NCI-H1436 treated with DMSO at 0.1 percent for 48 hours (cell line): ENCODE measurements at places on chromosomes 7 and 10.

- DNase-seq = no peak
Measured at GRCh38 chr7:40586197-40586596, 451.4 kb downstream of the SUGCT start.

DNA sequence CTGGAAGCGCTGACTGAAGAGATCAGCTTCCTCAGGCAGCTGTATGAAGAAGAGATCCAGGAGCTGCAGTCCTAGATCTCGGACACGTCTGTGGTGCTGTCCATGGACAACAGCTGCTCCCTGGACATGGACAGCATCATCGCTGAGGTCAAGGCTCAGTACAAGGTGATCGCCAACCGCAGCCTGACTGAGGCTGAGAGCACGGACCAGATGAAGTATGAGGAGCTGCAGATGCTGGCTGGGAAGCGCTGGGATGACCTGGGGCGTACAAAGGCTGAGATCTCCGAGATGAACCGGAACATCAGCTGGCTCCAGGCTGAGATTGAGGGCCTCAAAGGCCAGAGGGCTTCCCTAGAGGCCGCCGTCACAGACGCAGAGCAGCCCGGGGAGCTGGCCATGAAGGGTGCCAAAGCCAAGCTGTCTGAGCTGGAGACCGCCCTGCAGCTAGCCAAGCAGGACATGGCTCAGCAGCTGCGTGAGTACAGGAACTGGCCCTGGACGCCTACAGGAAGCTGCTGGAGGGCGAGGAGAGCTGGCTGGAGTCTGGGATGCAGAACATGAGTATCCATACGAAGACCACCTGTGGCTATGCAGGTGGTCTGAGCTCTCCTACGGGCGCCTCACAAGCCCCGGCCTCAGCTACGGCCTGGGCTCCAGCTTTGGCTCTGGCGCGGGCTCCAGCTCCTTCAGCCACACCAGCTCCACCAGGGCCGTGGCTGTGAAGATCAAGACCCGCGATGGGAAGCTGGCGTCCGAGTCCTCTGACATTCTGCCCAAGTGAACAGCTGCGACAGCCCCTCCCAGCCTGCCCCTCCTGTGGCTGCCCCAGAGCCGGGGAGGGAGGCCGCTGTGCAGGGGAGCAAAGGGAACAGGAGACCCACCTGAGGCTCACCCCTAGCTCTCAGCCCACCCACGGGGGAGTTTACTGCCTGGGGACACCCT is 24.9 kb upstream of the AMPH start:
- DNase-seq = no peak

DNA sequence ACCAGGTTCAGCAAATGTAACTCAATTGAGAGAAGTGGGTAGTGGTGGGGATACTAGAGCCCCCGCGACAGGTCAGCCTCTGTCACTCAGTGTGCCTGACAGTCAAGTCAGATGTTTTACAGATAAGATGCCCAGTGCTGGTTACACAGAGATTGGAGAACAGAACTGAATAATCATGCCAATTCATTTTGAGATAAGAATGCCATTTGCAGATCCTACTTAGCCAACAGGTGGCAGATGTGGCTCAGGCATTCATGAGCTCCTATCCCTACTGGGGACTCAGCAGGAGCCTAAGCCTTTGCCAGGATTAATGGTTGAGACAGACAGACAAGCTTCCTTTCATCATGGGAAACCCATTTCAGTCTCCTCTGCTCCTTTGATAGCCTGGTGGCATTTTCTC is 137.8 kb downstream of the MAPK8 start:
- peak; percentile 19 for DNase-seq

DNA sequence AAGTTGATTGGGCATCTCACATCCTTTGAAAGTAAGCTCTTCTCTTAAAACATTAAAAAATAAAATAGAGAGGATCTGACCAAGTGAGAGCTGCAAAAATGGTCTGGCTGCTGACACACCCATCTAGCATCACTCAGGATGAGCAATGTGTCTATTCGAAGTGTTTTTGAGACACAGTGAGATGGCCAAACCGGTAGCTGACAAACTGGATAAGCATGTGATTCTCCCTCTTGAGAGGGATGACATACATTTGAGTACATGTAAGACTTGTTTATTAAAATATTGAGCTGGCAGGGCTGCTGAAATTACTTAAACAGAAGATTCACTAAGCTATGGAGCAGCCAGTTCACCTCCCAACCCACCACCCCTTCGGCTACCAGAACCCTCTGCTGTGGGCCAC is 333.9 kb downstream of the ADRA2A start:
- DNase-seq = no peak

- no peak for DNase-seq
Measured at GRCh38 chr10:33569702-33570101, 235.2 kb upstream of the NRP1 start.

GRCh38 chr10:112226439-112227248 is 43.1 kb upstream of the GPAM start:
- DNase-seq = no peak

- no peak for DNase-seq
Measured at GRCh38 chr7:42834676-42835075, 77.2 kb downstream of the C7orf25 start.

- DNase-seq = no peak
Measured at GRCh38 chr7:64999165-65000004, 7.1 kb downstream of the ERV3-1 start.

DNA sequence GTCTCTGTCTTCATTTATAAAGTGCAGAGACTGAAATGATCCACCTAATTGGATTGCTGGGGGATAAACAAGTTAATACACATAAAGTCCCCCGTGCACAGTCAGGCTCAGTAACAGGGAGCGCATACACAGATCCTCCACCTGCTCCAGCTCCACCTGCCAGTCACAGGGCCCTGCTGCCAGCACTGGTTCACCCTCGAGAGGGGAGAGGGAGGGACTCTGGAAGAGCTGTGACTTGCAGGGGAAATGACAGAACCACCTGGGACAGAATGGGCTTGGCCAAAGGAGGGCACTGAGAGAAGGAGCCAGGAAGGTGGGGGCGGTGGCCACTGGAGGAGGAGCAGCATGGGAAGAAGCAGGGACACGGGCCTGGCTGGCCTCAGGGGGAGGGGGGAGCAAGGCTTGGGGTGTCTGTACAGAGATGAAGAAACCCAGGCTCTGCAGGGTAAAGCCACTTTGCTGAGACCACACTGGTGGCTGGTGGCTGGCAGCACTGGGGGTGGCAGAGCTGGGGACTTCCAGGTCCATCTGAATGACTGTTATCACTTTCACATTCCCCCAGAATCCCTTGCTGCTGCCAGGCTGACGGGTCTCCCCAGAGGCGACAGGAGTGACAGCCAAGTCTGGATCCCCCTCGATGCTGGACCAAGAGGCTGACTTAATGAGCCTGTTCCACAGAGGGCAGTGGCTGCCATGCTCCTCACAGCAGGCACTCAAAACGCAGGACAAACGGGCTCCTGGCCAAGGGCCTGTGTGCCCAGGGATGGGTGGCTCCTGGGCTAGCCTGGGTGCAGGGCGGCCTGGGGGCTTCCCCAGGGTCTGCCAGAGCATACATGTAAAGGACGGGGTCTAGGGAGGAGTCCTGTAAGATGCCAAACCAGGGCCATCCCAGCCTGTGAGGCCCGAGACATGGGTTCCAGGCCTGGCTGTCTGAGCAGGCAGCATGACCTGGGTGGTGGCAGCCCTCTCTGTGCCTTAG is 151.1 kb downstream of the SH3PXD2A start:
- no peak for DNase-seq

GRCh38 chr7:151624246-151624928 is 104.7 kb upstream of the RHEB start:
- DNase-seq = no peak
